ENCODE measurements at places on chromosomes 11 and 22.

GRCh38 chr22:25772288-25772687 is 30.3 kb downstream of the MYO18B start:
- DNase-seq, result no peak

- DNase-seq, result no peak
Observed at GRCh38 chr22:45903355-45904135, 73.4 kb downstream of the WNT7B start.

DNA sequence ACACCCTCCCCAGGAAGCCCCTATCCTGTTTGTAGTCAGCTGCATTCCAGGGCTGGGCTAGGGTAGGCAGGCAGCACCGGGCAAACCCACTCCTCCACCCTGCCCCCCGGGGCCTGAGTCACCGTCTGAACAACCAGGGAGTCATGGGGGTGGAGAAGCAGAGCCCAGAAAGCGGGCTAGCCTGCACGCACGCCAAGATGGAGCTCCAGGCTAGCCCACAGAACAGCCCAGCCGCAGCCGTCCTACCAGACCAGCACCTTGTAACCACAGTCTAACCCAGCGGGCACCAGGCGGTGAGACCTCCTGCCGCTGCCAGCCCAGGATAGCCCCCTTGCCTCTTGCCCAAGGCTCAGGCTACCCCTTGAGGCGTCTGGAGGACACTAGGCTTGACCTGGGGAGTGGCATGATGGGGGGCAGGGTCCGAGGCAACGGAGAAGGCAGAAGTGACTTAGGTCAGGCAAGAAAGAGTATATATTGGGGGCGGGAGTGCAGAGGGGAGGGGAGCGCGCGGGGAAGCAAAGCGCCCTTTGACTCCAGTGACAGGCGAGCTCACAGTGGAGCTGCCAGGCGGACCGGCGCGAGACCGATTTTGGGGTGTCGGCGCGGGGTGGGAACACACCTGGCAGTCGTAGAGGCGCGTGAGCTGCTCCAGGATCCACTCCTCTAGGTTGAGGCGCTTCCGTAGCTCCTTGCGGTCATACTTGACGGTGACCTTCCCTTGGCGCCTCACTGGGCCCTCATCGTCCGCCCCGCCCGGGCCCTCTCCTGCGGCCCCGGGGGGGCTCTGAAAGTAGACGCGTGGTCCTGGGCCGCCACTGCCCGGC is 734 bp downstream of the PPP1R14B start:
- DNase-seq, result peak; percentile 36

GRCh38 chr11:133070791-133071190 is 461.5 kb downstream of the OPCML start:
- DNase-seq, result no peak

GRCh38 chr11:4699697-4700435 is 2.2 kb upstream of the OR51E2 start:
- no peak for DNase-seq

DNA sequence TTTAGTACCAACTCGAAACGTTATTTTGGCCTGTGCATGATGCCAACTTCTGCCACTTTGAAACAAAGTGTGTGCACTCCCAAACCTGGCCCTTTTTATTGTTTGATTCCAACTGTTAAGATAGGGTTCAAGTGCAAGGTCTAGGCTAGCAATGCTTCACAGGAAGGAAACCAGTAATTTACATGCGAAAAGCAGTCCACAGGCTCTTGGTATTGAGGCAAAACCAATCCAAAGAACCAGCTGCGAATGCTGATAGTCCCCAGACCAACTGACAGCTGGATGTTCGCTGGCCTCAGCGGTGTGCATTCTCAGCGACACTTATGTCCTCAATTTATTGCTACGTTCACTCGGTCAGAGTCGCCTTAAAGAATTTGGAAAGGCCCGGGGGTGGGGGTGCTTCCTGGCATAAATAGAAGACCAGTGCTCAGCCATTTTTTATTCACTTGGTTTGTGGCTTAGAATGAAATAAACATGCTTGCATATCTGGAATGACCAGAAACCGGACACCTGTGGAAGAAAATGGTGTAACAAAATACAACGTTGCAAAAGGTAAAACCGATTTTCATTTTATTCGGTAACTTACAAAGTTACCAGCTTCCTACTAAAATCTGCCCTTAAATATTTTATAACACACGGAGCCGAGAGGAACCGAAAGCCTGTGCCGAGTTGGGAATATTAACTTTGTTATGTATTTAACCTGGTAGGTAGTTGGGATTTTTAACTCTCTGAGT is 1.6 kb downstream of the CPT1A start:
- no peak for DNase-seq

DNA sequence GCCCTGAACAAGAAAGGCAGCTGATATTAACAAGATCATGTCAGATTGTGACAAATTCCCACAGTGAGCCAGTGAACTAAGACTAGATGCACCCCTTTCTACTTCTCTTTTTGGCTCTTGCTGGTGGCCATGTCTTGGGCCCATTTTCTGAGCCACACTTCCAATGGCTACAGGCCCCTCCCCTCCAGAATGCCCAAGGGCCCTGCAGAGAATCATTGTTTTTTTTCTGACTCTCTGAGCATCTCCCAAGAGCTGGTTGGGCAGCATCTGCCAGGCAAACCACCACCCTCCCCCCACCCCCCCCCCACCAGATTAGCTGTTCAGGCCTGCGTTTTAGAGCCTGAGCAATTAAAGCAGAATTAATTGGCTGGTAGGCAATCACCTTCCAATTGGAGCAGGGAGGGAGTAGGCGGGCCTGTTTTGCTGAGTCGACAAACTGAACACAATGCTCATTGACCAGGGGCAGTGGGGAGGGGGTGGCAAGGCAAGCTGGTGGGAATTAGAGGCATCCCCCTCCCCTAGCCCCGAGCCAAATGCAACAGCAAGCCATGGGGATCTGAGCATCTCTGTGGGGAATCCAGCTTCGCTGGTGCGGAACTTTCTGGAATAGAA is 541.4 kb downstream of the MN1 start:
- DNase-seq, result no peak

DNA sequence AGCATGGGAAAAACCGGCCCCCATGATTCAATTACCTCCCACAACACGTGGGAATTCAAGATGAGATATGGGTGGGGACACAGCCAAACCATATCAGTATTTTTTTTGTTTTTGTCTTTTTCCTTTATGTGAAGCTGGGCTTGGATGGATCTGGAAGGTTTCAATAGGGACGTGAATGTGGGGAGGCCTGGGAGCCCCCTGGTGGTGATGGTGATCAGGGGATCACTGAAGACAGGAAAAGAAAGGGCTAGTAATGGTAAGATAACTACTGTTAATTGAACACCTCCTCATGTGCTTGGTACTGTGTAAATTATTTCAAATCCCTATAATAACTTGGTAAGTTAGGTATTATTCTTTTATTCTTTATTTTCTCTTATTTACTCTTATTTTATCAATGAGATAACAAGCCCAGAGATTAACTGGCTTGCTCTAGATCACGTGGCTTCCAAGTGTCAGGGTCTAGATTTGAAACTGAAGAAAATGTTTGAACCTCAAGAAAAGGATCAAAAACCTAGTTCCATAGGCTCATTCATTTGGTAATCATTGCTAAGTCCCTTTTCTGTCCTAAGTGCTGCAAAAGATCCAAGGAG is 364.2 kb downstream of the TENM4 start:
- no peak for DNase-seq

DNA sequence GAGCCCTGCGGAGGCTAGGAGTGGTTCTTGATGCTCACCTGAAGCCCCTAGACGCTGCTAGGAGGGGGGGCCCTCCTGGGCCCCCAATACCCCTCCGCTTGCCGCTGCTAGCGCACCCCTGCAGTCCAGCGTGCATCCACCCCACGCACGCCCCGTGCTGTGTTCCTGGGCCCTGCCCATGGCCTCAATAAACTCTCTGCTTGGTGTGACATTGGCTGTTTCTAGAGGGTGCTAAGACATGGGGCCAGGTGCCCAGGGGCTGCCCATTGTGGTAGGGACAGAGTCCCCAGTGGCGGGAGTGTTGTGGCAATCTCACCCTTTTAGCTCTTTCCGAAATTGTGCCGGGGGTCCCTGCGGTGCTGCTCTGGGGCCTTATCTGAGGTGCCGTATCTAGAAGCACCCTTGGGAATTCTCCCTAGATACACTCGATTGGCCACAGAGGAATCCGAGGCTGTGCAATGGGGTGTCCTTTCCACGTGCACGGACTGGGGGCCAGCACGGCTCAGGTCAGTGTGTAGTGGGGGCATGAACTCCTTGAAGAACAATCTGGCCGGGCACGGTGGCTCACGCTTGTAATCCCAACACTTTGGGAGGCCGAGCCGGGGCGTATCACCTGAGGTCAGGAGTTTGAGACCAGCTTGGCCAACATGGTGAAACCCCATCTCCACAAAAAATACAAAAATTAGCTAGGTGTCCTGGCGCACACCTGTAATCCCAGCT is 10.9 kb downstream of the MAPK8IP2 start:
- DNase-seq, result no peak

- no peak for DNase-seq
Observed at GRCh38 chr22:29224121-29224858, 18.6 kb downstream of the EMID1 start.

- no peak for DNase-seq
Observed at GRCh38 chr11:74493791-74494630, 487 bp upstream of the LIPT2 start.

- DNase-seq, result no peak
Observed at GRCh38 chr11:27233654-27234042, 129.4 kb downstream of the CCDC34 start.

- no peak for DNase-seq
Observed at GRCh38 chr22:50114221-50115021, 24.6 kb downstream of the MOV10L1 start.
